ENCODE measurements at places on chromosomes 6 and 20.
A peak's percentile ranks its signal among the peaks of the same experiment; 100 is the strongest.

DNA sequence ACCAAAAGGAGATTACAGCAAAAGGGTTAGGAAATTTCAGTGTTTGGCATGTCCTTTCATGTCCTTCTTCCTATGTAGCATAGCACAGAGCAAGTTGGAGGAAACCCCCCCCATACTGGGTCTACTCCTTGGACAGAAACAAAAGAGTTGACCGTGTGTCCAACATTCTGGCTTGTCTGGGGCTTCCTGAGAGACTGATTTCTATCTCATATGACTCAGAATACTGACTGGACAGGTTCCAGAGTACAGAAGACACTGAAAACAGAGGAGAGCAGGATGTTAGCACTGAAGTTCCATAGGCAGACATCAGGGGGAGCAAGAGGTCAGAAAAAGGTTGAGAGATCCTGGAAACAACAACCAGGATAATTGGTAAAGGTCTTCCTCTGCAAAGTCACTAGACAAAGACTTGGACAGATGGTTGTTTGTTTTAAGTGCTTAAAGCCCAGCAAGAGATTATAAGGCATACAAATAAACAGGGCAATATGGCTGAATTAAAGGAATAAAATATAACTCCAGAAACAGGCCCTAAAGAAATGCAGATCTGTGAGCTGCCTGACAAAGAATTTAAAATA is 48.4 kb downstream of the USP49 start:
- peak; percentile 35 for DNase-seq

- DNase-seq, result no peak
Measured at GRCh38 chr20:19522071-19522801, 235.8 kb upstream of the RIN2 start.

DNA sequence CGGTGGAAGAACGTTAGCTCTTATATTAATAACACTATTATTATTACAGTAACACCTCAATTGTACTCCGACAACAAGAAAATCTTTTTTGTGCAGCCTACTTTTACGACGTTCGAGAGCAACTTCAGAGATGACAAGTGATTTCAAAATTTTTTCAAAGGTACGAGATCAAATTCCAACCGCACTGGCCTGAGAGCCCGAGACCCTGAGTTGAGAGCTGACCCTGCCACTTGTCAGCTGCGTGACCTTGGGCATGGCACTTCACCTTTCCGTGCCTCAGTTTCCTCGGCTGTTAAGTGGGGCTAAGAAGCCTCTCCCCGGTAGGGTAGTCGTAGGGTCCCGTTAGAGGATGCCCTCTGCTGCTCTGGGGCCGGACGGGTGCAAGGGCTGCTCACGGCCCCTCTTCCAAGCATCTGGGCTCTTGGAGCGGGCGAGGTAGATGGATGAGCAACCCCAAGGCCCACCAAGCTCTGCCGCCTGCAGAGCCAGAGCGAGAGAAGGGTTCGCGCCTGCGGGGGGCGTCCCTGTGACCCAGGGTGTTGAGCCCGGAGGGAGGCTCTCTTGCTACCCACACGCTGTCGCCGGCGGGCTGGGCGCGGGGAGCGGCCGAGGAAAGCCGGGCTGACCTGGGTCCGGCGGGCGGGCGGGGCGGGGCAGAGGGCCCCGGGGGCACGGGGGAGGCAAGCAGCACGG is 510 bp downstream of the NDRG3 start:
- DNase-seq, result no peak

DNA sequence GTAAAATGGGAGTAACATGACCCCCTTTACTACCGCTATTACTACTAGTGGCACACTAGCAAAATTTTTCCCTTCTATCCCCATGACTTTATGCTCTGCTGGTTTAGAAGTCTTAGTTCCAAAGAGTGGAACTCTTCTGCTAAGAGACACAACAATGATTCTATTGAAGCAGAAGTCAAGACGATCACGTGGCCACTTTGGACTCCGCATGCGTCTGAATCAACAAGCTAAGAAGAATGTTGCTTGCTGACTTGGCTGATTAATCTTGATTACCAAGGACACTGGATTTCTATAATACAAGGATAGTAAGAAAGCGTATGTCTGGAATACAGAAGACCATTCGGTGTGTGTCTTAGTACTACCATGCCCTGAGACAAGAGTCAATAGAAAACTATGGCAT is 244.7 kb upstream of the BTBD3 start:
- DNase-seq, result no peak

DNA sequence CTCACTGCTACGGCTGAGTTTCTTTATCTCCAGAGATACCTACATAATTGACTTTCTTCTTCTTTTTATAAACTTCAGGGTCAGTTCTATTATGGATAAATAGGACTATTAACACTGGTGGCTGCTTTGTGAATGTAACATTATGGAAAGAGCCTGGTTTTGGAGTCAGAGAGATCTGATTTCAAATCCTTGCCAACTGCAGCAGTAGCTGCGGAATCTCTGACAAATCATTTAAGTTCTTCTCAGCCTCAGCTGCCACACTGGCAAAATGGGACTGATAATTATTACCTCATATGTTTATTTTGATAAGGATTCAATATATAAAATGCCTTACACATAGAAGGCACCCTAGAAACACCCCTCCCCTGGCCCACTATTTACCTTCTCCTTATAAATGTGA is 160.5 kb downstream of the BACH2 start:
- no peak for DNase-seq

GRCh38 chr6:143596866-143597265 is 80.9 kb upstream of the PHACTR2 start:
- no peak for DNase-seq

DNA sequence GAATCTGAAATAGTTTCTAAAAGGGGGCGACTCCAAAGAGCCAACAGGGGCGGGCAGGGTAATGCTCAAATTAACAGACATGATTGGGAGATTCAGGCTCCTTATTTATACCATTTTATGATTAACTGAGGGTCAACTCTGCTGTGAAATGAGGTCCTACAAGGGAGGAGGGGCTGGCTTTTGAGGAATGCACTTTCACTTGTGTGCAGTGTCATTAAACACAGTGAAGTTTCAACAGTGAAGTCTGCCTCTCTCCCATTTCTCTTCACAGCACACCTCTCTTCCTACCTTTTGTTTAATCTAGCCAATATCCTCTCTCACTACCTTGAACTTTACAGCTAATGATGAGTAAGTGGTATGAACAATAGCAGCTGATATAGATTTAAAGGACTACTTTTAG is 557.3 kb upstream of the CITED2 start:
- DNase-seq, result no peak

DNA sequence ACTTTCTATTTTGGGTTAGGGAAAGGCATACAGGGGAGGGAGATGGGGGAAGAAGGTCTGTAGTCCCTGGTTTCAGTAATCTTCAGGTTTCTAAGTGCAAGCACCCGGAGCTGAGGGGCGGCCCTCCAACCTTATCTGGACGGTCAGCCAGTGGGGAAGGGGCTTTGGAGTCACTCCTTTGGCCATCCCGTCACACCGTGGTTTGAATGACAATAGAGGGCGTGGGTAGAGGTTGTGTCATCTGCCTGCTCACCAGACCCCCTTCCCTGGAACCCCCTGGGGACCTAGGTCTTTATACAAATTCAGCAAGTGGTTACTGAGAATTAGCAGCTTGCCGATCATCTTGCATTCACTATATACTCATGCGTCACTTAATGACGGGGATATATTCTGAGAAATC is 29.1 kb downstream of the STK35 start:
- DNase-seq, result no peak

GRCh38 chr6:71404967-71405278 is 116.3 kb downstream of the OGFRL1 start:
- DNase-seq, result no peak

GRCh38 chr20:43750774-43751166 is 24.0 kb upstream of the GTSF1L start:
- DNase-seq, result no peak

DNA sequence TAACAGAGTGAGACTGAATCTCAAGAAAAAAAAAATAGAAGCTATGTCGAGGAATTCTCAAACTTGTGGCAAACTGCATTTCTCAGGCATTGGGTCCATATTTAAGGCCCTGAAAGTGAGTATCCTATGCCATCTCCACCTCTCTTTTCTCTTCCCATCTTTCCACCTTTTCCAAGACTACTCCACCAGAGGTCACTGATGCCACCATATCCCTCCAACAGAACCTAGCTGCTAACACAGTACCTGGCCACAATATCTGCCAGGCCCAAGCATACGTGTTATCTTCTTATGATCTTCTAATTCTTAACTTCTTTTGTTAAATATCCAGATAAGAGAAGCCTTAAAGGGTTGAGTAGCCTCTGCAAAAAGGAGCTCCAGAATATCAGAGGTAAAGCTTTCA is 8.2 kb upstream of the ADGRF4 start:
- no peak for DNase-seq

GRCh38 chr6:1946583-1946982 is 298.8 kb downstream of the GMDS start:
- DNase-seq, result no peak

DNA sequence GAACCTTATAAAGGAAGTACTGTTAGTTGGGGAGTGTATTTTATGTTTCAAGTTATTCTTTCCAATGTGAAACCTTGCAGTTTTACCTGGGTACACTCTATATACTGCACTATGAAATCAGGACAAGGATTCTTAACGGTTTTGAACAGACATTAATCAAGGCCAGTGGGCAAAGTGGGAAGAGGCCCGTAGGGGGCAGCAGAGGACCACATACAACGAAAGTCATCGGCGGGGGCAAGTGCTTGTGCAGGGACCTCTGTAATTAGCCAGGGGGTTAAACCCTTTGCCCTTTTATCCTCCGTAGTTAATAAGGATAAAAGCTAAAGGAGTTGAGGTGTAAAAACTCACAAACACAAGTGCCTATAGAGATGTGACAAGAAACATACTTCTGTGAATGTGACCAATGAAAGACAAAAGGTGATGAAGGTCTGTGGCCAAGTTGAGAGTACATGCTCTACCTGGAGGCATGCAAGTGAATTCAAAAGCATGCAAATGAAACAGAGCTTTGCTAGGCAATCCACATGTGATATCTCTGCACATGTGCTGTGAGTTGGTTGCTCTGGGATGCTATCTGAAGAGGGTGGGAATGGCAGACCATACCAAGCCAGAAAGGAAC is 392.7 kb upstream of the MAN1A1 start:
- DNase-seq, result peak; percentile 58

All from CD8-positive, alpha-beta T cell (primary cell).